ENCODE measurements at places on chromosomes 16 and 17.

GRCh38 chr17:17384961-17385360 is 81.8 kb downstream of the NT5M start:
- no peak for DNase-seq

GRCh38 chr17:693791-694638 is 20.6 kb downstream of the VPS53 start:
- no peak for DNase-seq

- no peak for DNase-seq
Measured at GRCh38 chr16:51048544-51048943, 102.5 kb downstream of the SALL1 start.

- no peak for DNase-seq
Measured at GRCh38 chr17:78607038-78607437, 29.8 kb upstream of the DNAH17 start.

- peak; percentile 28 for DNase-seq
Measured at GRCh38 chr17:48021934-48022333, 15.7 kb downstream of the COPZ2 start.

DNA sequence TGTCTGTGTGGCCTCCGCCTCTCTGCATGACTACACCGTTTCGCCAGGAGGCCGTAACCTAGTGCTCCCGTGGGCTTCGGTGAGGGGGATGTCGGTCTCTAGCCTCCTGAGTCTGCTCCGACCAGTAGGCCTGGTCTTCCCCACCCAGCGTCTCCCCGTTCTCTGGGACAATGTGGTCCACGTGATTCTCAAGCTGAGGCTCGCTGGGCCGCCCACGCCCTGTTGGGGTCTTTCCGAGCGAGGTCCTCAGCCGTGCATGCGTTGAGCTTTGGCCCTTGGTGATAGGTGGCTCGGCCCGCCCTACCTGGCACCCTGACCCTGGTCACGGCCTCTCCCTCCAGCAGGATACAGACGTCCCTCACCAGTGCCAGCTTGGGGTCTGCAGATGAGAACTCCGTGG is 30.9 kb downstream of the TSC2 start:
- no peak for DNase-seq

GRCh38 chr16:66293207-66293735 is 73.2 kb upstream of the CDH5 start:
- no peak for DNase-seq

DNA sequence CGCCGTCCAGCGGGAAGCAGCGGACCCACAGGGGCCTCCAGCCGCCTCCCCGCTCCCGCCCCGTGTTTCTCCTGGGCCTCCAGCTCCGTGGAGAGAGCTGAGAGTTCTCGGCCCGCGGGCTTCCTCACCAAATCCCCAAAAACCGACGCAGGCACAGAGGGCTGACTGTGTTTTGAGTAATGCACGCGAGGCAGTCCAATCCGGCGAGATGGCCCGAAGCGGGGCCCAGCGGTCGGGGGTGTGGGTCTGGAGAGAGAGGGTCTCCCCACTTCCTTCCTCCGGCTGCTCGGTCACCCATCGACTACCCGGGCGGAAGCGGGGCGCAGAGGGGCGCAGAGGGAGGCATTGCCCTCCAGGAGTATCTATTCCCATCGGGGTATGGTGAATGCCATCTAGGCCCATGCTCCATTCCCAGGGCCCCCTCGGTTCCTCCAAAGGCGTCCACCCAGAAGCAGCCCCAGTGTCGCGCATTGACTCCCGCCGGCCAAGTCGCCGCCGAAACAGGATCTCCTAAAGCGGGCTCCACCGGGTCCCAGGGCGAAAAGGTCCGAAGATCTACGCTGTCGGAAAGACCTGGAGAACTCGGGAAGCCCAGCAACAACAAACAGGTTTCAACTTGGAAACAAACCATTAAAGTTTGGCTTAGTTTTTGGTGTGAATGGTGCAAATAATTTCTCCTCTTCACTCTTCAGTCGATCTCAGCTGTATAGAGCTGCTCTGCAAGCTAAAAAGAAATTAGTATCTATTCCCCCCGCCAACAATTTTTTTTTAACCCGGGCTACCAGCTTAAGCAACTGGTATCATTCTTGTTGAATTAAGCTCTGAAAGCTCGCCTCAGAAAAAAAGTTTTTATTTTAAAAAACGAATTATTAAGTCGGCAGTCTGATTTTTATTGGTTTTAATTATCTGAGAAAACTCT is 19.2 kb upstream of the HOXB13 start:
- DNase-seq, result no peak

DNA sequence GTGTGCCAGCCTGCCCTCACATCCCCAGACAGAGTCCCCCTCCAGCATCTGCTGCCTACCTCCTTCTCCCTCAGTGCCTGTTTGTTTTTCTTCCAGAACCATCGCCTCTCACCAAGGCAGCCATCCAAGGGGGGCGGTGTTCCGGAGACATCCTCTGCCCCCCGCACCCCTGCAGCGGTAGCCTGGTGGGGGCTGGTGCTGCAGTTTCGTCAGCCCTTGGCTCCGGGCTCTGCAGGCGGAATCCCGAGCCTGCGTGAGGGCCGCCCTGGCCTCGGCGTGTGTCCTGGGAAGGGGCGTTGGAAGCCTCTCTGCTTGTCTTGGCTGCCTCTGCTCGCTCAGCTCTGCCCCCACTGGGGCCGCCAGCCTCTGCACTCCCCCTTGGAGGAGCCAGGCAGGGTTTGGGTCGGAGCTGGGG is 126.0 kb upstream of the CIBAR2 start:
- no peak for DNase-seq

DNA sequence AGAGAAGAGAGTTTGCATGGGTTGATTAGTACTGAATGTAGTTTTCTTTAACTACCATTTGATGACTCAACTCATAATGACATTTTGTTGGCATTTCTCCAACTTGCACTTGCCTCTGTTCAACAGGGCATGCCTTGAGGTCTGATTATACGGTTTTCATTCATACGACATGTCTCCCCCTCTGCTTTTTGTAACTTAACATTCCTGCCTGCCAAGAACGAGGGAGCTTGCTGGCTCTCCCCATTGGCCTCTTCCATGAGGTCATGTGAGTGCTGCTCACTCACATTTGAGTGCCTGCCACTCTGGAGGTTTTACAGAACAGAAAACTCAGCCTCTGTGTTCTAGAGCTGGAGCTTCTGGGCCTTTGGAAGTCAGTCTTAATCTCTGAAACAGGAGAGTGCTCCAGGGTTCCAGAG is 19.7 kb downstream of the MAP2K6 start:
- no peak for DNase-seq

DNA sequence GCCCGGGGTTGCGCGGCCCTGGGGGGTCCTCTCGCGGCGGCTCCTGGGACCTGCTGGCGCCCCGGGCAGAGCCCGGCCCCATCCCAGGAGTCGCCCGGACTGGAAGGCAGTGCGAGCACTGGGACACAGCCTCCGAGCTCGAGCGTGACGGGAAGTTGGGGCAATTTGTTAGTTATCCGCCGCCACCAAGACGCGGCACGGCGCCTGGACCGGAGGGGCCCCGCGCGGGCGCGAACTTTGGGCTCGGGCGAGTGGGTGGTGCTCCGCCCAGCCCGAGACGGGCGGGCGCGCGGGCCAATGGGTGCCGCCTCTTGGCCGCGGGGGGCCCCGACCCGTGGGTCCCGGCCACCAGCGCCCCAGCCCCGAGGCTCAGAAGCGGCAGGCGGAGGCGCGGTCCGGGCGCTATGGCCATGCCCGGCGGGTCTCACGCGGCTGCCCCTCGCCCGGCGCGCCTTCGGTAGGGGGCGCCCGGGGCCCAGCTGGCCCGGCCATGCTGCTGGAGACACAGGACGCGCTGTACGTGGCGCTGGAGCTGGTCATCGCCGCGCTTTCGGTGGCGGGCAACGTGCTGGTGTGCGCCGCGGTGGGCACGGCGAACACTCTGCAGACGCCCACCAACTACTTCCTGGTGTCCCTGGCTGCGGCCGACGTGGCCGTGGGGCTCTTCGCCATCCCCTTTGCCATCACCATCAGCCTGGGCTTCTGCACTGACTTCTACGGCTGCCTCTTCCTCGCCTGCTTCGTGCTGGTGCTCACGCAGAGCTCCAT is at the start of gene ADORA2B:
ADORA2B (plus strand) TSS at position 372 of the 768 bp plus-strand sequence; CDS start at position 491, 119 bp downstream.
- peak; percentile 40 for DNase-seq

DNA sequence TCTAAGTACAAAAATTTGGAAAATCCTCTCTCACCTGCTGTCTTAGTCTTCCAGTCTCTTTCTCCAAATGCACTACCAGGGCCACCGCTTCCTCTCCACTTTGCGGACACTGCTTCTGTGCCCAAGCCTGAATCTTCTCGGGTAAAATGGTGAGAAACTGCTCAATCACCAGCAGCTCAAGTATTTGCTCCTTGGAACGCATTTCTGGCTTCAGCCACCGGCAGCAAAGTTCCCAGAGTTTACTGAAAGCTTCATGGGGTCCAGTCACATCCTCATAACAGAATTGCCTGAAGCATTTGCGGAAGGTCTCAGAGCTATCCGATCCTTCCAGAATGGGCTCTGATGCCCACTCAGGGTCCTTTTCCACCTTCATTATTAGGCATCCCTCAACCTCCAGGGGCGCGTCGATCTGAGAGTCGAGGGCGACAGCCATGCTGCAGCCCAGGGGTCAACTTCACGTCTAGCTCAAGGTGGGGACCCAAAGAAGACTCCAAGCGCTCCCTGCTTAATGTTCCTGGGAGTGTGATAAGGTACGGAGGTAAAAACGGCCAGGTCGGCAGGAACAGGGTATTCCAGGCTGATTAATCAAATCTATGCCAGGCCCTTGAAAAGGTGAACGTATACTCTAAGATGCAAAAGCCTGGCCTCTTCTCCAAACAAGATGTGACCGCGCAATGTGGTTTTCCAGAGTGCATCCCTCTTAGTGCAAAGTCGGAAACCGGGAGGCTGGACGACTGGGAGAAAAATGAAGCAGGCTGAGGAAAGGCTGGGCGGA is 763 bp downstream of the ZKSCAN2 start:
- DNase-seq, result no peak
